EH (cell line): ENCODE measurements at places on chromosomes 3 and 15.

GRCh38 chr3:191962324-191962723 lies 501.4 kb downstream of the PYDC2 start:
- no peak for DNase-seq

- no peak for DNase-seq
Observed at GRCh38 chr15:75114327-75114726, 87.4 kb upstream of the C15orf39 start.

- peak; percentile 56 for DNase-seq
Observed at GRCh38 chr3:160126051-160126450, 99.2 kb upstream of the C3orf80 start.

- DNase-seq = no peak
Observed at GRCh38 chr3:194166682-194167479, 30.9 kb downstream of the HES1 start.

- peak; percentile 64 for DNase-seq
Observed at GRCh38 chr3:29686889-29687592, 406.2 kb downstream of the RBMS3 start.

- DNase-seq = no peak
Observed at GRCh38 chr3:43023746-43024145, 44.6 kb downstream of the GASK1A start.

DNA sequence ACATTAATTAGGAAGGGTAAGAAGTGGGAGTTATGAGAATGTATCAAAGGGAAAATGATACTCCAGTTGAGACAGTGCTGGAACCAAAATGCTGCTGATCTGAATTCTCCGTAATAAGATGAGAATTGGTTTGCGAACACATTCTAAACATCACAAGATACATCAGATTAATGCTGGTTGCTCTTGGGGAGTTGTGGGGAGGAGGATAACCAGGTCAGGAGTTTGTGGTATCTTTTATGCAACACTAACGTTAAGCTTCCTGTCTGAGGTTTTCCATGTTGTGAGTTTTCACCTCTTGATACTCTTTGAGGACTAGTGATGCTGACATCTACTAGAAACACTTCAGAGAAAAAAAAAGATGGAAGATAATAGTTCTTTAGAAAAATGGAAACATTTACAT lies 47.2 kb downstream of the PPARG start:
- no peak for DNase-seq

GRCh38 chr3:143972505-143973258 lies 1.1 kb downstream of the DIPK2A start:
- peak; percentile 71 for DNase-seq

DNA sequence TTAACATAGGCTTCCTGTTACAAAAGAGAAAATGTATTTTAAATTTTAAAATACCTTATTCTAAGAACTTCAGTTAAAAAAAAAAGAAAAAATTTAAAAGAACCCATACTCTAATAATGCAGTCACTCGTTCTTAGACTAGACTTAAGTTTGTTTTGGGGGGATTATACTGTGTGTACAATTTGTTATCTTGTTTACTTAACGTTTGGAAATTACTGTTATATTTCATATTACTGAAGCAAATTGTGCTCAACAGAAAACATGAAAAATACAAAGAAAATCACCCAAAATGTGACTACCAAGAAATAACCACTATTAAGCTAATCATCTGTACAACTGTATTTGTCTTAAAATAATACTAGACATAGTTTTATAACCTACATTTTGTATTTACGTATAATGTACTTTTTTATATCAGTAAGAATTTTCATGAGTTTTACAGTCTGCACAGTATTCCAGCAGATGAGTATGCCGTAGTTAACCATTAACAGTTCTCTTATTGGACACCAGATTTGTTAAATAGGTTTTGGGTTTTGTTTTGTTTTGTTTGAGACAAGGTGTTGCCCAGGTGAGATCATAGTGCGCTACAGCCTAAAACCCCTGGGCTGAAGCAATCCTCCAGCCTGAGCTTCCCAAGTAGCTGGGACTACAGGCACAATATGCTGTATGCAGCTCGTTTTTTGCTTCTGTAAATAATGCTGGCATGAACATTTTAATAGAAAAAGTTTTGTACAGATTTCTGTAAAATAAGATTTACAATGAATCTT lies 88.8 kb upstream of the CHD2 start:
- DNase-seq = no peak

DNA sequence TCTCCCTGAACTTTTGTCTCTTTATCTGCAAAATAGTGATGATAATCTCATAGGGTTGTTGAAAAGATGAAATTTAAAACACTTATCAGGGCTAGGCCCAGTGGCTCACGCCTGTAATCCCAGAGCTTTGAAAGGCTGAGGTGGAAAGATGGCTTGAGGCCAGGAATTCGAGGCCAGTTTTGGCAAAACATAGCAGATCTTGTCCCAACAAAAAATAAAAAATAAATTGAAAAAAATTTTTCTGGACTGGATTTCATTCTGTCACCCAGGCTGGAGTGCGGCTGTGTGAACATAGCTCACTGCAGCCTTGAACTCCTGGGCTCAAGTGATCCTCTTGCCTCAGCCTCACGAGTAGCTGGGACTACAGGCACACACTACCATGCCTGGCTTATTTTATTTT lies 29.6 kb downstream of the LMLN start:
- DNase-seq = no peak

- DNase-seq = no peak
Observed at GRCh38 chr3:69959581-69959980, 40.0 kb upstream of the SAMMSON start.

GRCh38 chr3:70985572-70985971 lies 598.0 kb downstream of the FOXP1 start:
- no peak for DNase-seq

- DNase-seq = no peak
Observed at GRCh38 chr15:74207652-74208440, 5.3 kb upstream of the STRA6 start.

DNA sequence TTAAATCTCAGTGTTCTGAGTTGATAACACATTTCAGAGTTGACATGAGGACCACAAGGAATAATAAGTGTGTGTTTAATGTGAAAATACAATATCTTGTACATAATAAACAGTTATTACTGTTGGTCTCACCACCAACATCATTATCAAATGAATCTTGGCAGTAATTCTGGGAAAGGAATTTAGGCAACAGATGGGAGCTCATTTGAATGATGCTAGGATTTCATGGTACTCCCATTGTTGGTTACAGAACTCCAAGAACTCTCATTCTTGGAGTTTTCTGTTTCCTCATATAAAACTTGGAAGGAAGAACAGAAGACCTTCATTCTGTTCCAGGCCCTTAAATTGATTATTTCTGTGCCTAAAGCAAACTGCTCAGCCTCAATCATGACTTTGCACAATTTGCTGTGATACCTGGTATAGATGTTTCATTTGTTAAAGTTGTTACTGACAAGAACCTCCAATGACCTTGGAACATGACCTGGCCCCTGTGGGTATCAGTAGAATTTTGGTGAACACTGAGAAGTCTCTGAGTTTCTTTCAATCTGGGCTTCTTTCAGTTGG lies 385.8 kb downstream of the LPP start:
- peak; percentile 29 for DNase-seq

DNA sequence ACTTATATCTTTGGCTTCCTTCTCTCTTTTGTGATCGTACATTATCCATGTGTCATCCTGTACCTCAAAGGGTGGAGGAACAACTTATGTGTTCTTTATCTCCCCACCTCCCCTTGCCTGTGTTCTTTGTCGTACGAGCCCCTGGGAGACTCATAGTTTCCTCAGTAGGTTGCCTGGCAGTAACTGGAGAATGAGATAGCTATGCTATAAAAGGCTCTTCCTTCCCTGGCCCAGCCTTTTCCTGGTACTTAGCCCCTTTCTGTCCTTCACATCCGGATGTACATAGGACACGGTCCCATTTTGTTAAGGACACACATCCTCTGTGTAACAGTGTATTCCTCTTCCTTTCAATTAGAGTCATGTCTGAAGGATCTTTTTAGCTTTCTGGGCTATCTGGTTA lies 32.1 kb downstream of the PLCL2 start:
- no peak for DNase-seq

GRCh38 chr3:148998297-148998696 lies 7.0 kb downstream of the GYG1 start:
- DNase-seq = no peak

DNA sequence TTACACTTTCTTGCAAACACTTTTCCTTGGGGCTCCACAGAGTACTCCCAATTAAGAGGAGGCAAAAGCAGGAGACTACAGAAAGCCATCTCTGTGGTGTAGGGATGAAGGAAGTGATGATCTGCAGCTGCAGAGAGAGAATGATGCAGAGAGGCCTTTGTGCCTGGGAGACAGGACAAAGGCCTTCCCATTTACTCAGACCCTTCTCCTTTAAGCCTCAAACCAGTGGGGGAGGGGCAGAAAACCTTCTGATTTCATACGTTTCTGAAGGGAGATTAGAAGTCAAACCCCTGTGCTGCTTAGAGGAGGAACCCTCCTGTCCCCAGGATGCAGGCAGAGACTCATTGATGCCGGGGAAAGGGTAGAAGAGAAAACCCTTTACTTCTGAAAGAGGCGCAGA lies 130.8 kb downstream of the NEO1 start:
- no peak for DNase-seq
